ENCODE measurements at places on chromosomes 7 and 10.
A peak's percentile ranks its signal among the peaks of the same experiment; 100 is the strongest.

GRCh38 chr10:59698326-59698725 is 11.3 kb downstream of the SLC16A9 start:
- DNase-seq: no peak

- DNase-seq: no peak
These were observed 67.1 kb downstream of the MTURN start for GRCh38 chr7:30201921-30202320.

GRCh38 chr7:24500599-24500998 is 72.7 kb upstream of the PALS2 start:
- no peak for DNase-seq

- DNase-seq: peak; percentile 42
These were observed 706 bp downstream of the BUB3 start for GRCh38 chr10:123154711-123155505.

- DNase-seq: peak; percentile 1
These were observed 9.3 kb upstream of the SPOCK2 start for GRCh38 chr10:72097448-72098300.

GRCh38 chr10:70596110-70596798 is 6.3 kb downstream of the PRF1 start:
- no peak for DNase-seq

GRCh38 chr7:46058086-46058823 is 137.2 kb upstream of the IGFBP3 start:
- DNase-seq: no peak

DNA sequence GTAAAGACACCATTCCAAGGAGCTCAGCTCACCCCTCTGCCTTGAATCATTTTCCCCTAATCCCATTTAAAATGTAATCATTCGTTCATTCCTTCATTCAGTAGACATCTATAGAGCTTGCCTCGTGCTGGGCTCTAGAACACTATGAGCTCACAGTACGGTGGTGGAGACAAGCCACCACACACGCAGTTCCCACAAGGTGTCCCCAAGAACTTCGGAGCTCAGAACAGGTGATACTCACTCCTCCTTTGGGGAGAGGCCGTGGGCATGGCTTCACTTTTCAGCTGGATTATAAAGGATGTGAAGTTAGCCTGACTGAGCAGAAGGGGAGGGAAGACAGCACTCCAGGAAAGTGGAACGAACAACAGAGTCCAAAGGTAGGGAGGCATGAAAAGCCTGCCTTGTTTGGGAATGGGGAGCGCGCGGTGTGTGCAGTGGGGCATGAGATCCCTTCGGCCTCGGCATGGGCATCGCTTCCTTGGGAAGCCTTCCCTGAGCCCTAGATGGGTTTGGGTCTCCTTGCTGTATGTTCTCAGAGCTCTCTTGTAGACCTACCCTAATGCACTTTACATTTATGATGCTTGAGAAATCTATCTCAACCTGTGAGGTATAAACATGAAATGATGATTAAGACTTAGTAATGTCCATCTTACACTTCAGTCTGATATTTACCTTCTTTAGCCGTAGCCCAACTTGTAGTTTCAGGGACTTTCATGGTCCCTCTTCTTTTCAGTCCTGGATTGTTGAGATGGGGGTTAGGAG is 809 bp upstream of the OGA start:
- DNase-seq: peak; percentile 9

- DNase-seq: no peak
These were observed 659.8 kb upstream of the FOXK1 start for GRCh38 chr7:4022265-4022664.

DNA sequence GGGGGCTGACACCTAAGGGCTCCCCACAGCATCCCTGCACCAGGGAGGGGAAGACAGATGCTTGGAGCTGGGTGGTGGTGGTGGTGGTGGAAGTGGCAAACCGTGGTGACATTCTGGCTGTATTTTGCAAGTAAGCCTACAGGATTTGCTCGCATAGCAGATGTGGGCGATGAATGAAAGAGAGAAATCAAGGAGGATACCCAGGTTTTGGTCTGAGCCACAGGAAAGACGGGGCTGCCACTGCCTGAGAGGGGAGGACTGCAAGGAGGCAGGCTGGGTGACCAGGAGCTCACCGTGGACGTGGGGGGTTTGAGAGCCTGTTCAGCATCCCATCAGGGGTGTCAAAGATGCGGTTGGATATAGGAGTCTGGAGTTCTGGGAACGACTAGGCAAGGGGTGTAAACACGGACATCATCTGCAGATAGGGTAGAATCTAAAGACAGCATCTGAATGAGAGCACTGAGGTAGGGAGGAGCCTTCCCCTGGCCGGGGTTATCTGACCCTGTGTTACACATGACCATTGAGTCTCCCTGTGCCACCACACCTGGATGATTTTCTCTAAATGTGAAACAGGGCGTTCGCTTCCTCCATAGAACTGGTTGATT is 49.7 kb downstream of the TSPAN15 start:
- no peak for DNase-seq

DNA sequence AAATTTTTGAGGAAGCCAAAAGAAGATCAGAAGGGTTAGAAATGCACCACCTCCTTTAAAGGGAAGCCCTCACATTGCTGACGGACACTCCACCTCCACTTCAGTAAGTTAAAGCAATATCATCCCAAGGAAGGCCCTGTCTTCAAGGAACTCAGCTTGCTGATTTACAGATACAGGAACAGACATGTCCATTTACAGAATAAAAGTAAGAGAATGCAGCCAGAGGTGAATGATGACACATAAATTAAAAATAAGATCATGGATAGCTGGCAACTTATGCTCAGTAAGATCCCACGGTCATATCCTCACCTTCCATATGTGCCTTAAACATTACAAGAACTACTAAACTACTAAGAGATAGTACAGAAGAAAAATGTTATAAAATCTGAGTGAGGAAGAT is 20.4 kb downstream of the GRB10 start:
- DNase-seq: no peak

DNA sequence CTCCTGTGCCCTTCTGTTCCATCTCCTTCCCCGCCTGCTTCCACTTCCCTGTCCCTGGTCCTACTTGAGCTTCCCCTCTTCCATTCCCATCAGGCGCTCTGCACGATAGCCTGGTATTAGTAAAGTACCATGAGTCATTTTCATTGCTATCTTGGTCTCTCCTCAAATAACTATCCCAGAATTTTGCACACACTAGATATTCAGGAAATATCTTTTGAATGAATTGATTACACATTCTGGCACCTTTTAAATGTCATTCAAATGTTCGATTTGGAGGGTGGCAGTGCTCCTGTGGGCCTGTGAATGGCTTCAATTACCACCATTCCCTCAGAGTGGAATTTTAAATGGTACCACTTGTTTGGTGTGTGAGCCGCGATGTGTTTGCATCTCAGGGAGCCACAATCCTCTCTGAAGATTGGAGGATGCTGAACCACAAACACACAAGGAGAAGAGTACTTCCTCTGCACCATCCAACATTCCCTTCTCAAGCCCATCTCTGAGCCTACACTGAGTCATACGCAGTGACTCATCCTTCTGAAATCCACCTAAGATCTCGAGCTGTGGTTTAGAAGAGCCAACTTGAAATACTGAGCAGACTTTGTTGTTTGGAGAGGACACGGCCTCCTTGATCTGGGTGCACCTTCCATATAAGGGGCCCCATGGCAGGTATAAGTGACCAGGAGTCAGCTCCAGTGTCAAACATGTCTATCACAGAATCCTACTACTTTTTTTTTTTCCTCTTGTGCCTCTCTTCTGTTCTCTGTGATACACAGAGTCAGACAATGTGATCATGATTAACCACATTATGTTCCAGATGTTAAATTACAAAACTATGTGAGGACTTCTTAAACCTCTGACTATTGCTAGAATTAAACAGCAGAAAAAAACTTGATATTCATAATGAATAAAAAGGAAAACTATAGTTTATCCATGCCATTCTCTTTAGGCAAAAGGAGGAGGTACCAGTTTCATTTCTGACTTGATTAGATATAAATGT is 81.9 kb downstream of the BMPER start:
- peak; percentile 40 for DNase-seq

- no peak for DNase-seq
These were observed 506.6 kb upstream of the POT1 start for GRCh38 chr7:125436220-125436619.

DNA sequence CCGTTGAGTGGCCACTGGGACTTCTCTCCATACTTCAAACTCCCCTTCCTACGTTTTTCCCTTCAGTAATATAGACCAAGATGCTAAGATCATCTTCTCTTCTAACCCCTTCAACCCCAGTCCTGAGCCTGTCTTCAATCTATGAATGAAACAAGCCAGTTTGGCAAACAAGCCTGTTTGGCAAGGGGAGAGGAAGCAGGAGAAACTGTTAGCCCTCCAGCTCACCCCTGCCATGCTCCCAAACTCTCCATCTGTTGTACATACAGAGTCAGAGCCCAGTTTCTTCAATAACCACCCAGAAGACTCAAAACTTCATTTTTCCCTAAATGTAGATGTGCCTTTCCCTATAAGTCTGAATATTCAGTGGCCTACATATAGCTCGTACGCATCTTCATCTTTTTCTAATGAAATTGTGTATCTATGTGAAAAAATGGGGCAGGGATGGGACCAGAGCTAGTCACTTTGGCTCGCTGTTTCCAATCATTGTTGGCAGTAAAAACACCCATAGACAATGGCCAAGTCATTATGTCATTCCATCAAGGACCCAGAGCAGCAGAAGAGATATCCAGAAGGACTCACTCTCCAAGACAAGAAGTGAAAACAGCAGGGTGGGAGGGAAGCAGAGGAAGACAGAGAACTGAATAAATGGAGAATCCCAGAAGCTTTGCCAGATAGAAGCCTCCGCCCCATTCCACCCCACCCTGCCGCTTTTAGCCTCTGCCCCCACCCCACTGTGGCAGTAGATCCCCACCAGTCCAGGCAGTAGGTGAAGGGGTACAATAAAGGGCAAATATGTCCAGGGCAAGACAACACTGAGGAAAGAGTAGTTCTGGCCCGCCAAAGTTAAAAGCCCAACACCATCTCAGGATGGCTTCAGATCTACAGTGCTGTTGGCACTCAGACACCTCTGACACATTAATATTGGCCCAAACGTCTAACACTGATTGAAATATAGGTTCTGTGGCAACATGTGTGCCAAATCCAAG is 87.3 kb downstream of the DOCK4 start:
- no peak for DNase-seq

- no peak for DNase-seq
These were observed 145.6 kb downstream of the PFKFB3 start for GRCh38 chr10:6348096-6348874.

GRCh38 chr7:130277763-130278643 is 11.3 kb downstream of the CPA2 start:
- no peak for DNase-seq

GRCh38 chr10:11045995-11046775 is 28.5 kb downstream of the CELF2 start:
- DNase-seq: no peak

DNA sequence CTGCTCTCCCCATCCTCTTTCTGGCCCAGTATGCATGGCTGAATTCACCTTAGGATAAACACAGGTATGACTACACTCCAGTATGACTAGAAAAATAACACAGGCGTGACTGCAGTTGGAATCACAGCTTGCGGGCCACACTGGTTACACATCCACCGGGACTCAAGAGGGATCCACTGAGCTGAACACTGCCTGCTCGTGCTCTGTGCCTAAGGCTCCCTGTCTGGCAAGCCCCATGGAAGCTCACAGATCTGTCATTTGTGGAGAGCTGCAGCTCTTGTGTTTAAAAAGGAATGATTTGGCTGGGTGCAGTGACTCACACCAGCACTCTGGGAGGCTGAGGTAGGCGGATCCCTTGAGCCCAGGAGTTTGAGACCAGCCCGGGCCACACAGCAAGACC is 26.8 kb downstream of the VOPP1 start:
- peak; percentile 31 for DNase-seq

Data from DMS79 treated with DMSO at 0.1 percent for 48 hours (cell line).